Fibroblast of skin of left biceps (primary cell): ENCODE measurements at places on chromosomes 2 and 18.

- DNase-seq = no peak
These were observed 149.2 kb downstream of the TGIF1 start for GRCh38 chr18:3599195-3599594.

DNA sequence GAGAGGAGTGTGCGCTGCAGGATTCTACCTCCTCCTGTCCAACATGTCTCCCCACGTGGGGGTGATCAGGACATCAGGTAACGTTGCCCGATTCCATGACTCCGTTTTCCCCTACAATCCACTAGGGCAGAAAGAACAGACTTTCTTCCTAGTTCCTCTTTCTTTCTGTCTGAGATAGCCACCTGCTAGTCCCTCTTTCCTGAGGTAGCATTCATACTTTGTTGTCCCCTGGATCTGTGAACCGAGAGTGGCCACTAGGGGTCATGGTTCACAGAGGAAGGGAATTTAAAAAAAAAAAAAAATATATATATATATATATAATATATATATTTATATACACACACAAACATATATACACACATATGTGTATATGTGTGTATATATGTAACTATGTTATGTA is 210.0 kb upstream of the ZNF521 start:
- DNase-seq = no peak

DNA sequence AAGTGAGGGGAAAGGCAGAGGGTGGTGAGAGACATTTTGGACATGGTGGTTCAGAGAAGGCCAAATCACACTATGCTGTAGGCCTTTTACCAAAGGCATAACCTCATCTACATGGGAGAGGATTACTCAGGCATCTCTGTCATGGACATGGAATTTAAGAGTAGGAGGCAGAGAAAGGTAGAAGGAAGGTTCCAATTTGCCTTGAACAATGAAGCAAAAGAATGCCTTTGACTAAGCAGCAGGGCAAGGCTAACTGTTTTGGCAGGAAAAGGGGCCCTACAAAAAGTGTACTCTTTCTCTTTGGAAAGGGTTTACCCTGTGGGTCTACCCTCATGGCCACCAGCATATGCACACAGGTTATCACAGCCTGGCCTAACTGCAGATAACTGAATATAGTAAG is 45.6 kb upstream of the RNU4ATAC start:
- no peak for DNase-seq

DNA sequence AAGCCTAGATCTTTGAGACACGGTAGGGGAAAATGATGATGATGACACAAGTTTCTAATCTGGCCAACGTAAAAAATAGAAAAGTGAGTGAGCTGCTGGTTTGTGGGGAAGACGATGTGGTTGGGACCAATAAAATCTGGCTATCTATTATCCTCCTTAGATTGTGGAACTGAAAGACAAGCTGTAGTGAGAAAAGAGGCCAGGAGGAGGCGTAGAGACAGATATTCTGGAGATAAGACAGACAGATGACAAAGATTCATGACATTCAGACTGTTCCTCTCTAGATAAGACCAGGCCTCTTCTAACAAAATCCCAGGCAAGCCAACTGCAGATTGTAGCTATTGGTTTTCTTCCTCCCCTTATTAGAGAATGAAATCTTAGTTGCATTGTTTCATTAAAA is 376.3 kb upstream of the UBE2E3 start:
- DNase-seq = no peak
